ENCODE measurements at places on chromosomes 4 and X. TPM values are rescaled to one million over a fixed set of nuclear protein-coding genes. Genes with fewer than 3 reads are reported as not detected.
A peak's percentile ranks its signal among the peaks of the same experiment; 100 is the strongest.

DNA sequence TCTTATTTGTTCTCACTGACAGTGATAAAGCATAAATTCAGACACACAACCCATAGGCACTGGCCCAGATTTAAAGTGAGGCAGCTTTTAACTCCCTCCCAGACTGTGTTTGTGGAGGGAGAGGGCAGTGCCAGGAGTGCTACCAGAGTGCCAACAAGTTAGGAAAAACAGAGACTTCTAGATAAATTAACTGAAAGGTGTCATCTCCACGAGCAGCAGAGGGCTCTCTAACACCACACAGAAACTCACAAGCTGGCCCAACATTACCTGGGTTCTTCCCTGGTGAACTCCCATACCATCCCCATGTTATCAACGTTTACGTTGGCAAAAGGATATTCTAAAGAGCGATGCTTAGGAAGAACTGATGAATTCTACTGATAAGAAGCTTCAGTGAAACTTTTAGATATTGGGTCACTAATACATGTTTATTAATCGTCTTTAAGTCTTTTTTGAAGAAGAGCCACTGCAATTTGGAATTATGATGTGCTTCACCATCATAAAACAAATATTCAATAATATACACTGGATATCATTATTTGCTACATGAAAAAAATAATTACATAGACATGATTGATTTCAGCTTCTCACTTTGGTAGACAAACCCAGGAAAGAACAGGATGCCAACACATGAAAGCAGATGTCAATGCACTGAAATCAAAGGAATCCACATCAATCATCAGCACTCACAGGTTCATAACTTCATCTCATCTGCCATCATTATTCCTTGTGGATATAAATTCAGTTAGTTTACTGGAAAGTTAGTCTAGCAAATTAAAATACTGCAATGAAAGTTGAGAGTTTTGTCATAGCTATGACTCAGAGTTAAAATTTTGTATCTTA lies 121.2 kb upstream of the NAP1L5 start:
- no peaks in the 10 kb centered on the region for H3K27me3 ChIP-seq
- peak; percentile 50 for DNase-seq
- H3K36me3 ChIP-seq, result no peaks in the 10 kb centered on the region
- H3K4me3 ChIP-seq, result no peak overlapping the region
- H3K27ac ChIP-seq, result peak overlapping the region; percentile 10

DNA sequence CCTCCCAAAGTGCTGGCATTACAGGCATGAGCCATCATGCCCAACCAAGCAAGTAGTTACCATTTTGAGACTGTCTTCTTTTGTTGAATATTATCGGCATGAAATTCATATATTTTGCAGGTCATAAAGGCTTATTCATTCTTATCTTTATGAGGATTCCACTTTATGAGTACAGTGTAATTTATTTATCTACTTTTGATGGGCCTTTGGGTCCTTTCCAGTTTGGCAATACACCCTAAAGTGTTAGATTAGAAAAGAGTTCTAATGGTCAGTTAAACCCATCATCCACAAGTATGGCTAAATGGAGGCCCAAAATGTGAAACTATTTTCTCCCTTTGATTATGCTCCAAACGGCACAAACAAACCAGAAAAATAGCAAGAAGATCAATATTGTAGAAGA lies 10.9 kb upstream of the ABCG2 start:
- no peaks in the 10 kb centered on the region for H3K4me1 ChIP-seq
- DNase-seq, result no peak
- no peaks in the 10 kb centered on the region for H3K27me3 ChIP-seq
- H3K4me3 ChIP-seq, result no peak overlapping the region
- H3K36me3 ChIP-seq, result no peaks in the 10 kb centered on the region
- H3K27ac ChIP-seq, result no peak overlapping the region

GRCh38 chr4:16952896-16953630 lies 54.6 kb upstream of the LDB2 start:
- no peak overlapping the region for H3K4me3 ChIP-seq
- no peaks in the 10 kb centered on the region for H3K36me3 ChIP-seq
- DNase-seq, result no peak
- H3K27ac ChIP-seq, result no peak overlapping the region
- no peaks in the 10 kb centered on the region for H3K4me1 ChIP-seq

- H3K27me3 ChIP-seq, result no peaks in the 10 kb centered on the region
- H3K4me3 ChIP-seq, result no peak overlapping the region
- no peak overlapping the region for H3K27ac ChIP-seq
- DNase-seq, result no peak
- H3K36me3 ChIP-seq, result no peaks in the 10 kb centered on the region
Measured at GRCh38 chr4:156293657-156294297, 340.1 kb upstream of the CTSO start.

EDNRA gene
- total RNA-seq, result 28.0 TPM

DNA sequence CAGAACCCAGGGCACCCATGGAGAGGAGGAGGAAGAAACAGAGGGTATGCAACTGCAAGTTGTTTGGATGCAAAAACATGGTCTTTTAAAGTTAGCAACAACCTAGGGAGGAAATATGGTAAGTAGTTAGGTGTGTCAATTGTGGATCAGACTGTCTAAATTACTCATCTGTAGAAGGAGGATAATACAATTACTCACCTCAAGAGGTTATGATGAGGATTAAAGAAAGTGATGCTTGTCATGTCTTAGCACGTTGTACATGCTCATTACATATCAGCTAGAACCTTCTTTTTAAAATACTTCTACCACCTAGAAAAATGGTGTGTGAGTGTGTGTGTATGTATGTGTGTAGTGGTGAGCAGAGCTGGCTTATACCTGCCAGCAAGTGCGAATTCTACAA lies 2.3 kb upstream of the C1QTNF7 start:
- peak overlapping the region; percentile 73 for H3K27ac ChIP-seq
- H3K4me3 ChIP-seq, result peak overlapping the region; percentile 36
- peaks cover 19% of the 10 kb centered on the region for H3K4me1 ChIP-seq

DNA sequence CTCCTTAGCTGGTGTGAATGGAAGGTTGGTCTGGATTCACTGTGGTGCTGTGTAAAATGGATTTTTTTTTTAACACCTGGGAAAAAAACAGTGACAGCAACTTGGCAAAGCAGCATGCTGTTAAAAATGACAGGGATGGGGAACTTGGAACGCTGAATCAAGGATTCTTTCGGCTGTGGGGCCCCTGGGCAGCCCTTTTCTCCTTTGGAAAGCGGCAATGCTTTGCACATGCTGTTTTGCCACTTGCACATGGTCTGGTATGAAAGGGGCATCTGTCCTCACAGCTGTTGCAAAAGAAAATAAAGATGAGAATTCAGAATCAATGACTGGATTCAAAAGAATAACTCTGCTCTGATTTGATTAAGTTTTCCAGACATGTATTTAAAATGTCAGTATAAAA lies 10.7 kb upstream of the PIGA start:
- DNase-seq, result no peak
- no peak overlapping the region for H3K4me3 ChIP-seq
- H3K27ac ChIP-seq, result no peak overlapping the region
- H3K27me3 ChIP-seq, result no peaks in the 10 kb centered on the region

DNA sequence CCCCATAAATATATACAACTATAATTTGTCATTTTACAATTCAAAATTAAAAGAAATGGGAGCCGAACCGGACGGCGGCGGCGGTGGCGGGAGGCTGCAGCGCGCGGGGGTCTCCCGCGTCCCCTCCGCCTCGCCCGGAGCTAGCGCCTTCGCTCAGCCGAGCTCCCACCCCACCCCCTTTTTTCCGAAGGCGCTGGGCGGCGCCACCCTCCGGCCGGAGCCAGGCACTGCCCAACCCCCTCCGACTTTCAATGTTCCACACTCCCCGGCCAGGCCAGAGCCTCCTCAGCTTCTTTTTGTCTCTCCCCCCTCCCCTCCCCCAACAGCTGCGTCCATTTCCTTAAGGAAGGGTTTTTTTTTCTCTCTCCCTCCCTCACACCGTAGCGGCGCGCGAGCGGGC lies 214.1 kb upstream of the GEMIN8 start:
- no peak overlapping the region for H3K4me3 ChIP-seq
- H3K4me1 ChIP-seq, result no peaks in the 10 kb centered on the region
- no peaks in the 10 kb centered on the region for H3K36me3 ChIP-seq
- no peak overlapping the region for H3K27ac ChIP-seq
- no peak for DNase-seq

- no peak overlapping the region for H3K27ac ChIP-seq
- H3K4me3 ChIP-seq, result no peak overlapping the region
- no peaks in the 10 kb centered on the region for H3K27me3 ChIP-seq
- DNase-seq, result no peak
- H3K36me3 ChIP-seq, result no peaks in the 10 kb centered on the region
- no peaks in the 10 kb centered on the region for H3K4me1 ChIP-seq
Measured at GRCh38 chr4:89876548-89876947, 18.1 kb upstream of the MMRN1 start.

GRCh38 chr4:80027611-80028010 lies 45.4 kb downstream of the ANTXR2 start:
- H3K27ac ChIP-seq, result no peak overlapping the region
- H3K4me3 ChIP-seq, result no peak overlapping the region
- peaks cover 2% of the 10 kb centered on the region for H3K36me3 ChIP-seq
- no peaks in the 10 kb centered on the region for H3K4me1 ChIP-seq
- H3K27me3 ChIP-seq, result no peaks in the 10 kb centered on the region
- no peak for DNase-seq

DNA sequence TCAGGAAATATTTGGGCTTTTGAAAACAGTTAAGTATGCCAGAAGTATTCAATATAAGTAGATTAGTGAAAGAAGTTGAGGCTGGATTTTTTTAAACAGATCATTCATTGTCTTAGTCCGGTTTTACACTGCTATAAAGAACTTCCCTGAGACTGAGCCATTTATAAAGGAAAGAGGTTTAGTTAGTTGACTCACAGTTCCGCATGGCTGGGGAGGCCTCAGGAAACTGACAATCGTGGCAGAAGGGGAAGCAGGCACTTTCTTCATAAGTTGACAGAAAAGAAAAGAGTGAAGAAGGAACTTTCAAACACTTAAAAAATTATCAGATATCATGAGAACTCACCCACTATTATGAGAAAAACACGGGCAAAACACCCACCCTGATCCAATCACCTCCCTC lies 31.1 kb upstream of the CYLC1 start:
- H3K27me3 ChIP-seq, result no peaks in the 10 kb centered on the region
- no peak overlapping the region for H3K27ac ChIP-seq
- no peaks in the 10 kb centered on the region for H3K36me3 ChIP-seq
- H3K4me3 ChIP-seq, result no peak overlapping the region

DNA sequence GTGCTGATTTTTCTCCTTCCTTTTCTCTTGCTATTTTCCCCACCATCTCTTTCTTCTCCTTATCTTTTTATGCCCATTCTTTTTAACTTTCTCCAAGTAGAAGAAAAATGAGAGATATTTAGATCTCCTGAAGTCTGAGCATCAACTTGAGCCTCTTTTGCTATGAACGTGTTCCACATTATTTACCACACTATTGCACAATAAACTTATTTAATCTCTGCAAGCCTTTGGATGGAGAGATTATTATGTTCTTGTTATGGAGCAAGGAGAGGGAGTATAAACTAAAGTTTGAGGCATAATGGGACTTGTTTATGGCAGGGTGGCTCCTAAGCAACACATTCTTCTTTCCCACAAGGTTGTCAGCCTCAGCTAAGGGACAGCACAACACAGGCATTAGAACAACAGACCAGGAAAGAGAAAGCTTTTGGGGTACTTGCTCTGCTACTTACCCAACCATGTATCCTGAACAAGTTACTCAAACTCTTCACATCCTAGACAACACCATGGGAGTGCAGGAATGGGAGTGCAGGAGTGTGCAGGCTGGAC lies 365.5 kb upstream of the BOD1L1 start:
- H3K4me3 ChIP-seq, result no peak overlapping the region
- H3K36me3 ChIP-seq, result no peaks in the 10 kb centered on the region
- no peak overlapping the region for H3K27ac ChIP-seq
- no peaks in the 10 kb centered on the region for H3K27me3 ChIP-seq

NMU gene
- total RNA-seq, result not detected

GRCh38 chr4:87026800-87027495 lies 92.1 kb downstream of the AFF1 start:
- H3K4me1 ChIP-seq, result peaks cover 29% of the 10 kb centered on the region
- no peak overlapping the region for H3K27ac ChIP-seq
- H3K4me3 ChIP-seq, result no peak overlapping the region
- H3K36me3 ChIP-seq, result no peaks in the 10 kb centered on the region
- H3K27me3 ChIP-seq, result no peaks in the 10 kb centered on the region

EXOC1L gene
- not detected for total RNA-seq

DNA sequence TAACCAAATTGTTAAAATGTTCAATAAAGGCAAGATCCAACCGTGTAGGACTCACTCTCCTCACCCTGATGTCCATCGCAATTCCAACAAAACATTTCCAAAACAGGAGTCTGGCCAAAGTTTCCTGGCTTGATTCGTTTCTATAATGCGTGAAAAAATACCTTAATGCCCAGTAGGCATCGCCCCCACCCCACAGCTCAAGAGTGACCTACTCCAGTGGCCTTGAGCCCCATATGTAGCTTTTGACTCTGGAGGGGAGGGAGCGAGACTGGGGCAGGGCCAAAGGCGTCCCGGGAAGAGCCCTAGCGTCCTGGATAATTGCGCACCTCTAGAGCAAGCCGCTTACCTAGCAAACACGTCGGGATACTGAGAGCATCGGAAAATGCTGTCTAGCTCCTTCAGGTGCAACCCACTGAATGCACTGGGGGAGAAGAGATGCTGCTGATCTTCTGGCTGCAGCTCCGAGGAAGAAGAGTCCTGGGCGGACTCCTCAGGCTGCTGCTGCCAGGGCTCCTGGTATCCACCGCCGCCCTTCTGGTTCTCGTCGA lies 55.6 kb upstream of the NKAP start:
- no peak for DNase-seq
- no peaks in the 10 kb centered on the region for H3K36me3 ChIP-seq
- H3K4me3 ChIP-seq, result no peak overlapping the region
- no peak overlapping the region for H3K27ac ChIP-seq

DNA sequence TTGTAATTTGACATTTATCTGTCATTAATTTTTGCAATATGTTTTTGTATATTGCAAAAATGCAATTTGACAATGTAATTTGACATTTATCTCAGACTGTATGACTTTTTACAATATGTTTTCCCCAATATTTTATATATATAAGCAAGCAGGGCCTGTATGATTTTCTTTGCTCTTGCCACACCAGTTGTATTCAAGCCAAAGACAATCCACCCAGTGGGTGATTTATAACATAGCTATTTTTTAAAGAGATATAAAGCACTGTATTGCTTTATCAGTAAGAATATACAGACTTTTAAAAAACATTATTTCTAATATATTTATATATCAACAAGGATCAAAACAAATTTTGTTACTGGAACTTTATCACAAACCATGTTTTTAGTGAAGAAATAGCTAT lies 47.3 kb downstream of the SLIT2 start:
- H3K27me3 ChIP-seq, result no peaks in the 10 kb centered on the region
- no peak for DNase-seq
- H3K27ac ChIP-seq, result no peak overlapping the region
- H3K4me3 ChIP-seq, result no peak overlapping the region
- H3K4me1 ChIP-seq, result no peaks in the 10 kb centered on the region

DNA sequence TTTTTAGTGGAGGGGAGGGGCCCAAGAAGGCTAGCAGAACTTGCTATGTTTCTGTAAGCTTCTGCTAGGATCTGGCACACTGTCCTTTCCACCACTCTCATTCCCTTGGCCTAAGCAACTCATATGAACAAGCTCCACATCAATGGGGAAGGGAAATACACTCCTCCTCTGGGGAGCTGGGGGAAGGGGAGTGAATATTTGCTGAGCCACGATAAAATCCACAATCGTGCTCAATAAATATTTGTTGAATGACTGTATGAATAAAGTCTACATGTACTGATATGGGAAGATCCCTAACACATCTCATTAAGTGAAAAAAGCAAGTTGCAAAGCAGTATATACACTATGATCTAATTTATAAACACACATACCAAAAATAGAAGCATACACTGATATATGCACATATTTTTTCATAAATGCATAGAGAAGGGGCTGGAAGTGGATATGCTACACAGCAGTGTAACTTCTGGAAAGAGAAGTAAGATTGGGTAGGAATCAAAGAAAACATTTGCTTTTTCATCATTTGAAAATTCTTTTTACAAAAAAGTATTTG lies 95.8 kb upstream of the EFHC2 start:
- H3K27ac ChIP-seq, result no peak overlapping the region
- no peak overlapping the region for H3K4me3 ChIP-seq
- no peaks in the 10 kb centered on the region for H3K36me3 ChIP-seq
- DNase-seq, result no peak

Data from aorta (tissue), 5 donors.